Epithelial cell of esophagus (primary cell): ENCODE measurements at places on chromosomes 12 and 14.

- DNase-seq: no peak
These were observed 14.2 kb upstream of the NEK9 start for GRCh38 chr14:75141062-75141461.

DNA sequence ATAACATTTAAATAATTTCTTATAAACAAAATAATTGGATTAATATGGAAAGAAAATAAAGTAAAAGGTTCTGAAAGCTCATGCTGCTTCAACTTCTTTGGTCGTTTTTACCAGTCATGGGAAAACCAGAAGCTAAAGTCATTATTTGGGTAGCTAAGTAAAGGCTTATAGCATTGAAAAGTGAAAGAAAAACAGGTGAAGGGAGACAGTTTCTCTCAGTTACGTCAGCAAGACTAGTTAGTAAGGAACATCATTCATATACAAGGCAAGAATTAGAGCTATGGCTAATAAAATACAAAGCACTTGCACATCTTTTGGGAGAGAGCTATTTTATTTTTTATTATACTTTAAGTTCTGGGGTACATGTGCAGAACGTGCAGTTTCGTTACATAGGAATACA is 170.3 kb upstream of the SYT10 start:
- no peak for DNase-seq

DNA sequence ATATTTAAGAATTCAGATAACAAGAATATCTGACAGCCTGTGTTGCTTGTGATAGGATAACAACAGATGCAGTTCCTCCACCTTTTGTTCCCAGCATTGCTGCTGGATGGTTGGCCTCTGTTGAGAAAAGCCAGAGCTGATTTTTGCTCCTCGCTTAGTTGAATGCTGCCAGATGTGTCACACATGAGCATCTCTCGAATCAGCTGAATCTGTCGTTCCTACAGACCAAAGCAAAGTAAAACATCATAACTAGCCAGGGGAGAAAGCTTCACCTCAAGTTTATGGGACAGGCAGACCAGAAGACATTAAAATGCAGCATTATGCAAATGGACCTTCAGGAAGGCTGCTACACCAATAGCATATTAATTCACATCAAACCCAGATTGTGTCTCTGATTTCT is 20.1 kb downstream of the RACGAP1 start:
- DNase-seq: no peak

- DNase-seq: no peak
These were observed 284.4 kb upstream of the CRY1 start for GRCh38 chr12:107377596-107378385.

- peak; percentile 58 for DNase-seq
These were observed 55.7 kb downstream of the TRPV4 start for GRCh38 chr12:109777544-109777943.

- DNase-seq: no peak
These were observed 341.0 kb upstream of the FKBP4 start for GRCh38 chr12:2453761-2454090.

- DNase-seq: no peak
These were observed 85.8 kb downstream of the CAND1 start for GRCh38 chr12:67354966-67355365.

DNA sequence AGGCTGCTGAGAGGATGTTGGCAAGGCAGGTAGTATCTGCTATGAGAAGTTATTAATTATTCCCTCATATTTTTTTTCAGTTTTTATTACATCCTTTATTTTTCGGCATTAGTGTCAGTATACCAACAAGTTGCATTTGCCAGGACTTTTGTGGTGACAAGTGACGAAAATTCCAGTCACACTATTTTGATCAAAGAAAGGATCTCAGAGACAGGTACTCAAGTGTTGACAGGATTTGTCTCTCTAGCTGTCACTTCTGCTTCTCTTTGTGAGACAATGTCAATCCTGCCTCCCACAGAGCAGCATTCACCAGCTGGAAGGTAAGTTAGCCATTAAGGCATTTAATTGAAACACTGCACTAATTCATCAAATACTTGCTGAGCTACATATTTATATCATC is 18.0 kb upstream of the IFNG start:
- no peak for DNase-seq

GRCh38 chr12:83473408-83474095 is 786.8 kb downstream of the TMTC2 start:
- DNase-seq: no peak

- no peak for DNase-seq
These were observed 942 bp downstream of the SYT1 start for GRCh38 chr12:78865516-78865915.

- DNase-seq: peak; percentile 98
These were observed 456.2 kb upstream of the MGAT4C start for GRCh38 chr12:86712425-86712843.

GRCh38 chr12:10293570-10294227 is 14.0 kb upstream of the KLRD1 start:
- no peak for DNase-seq

DNA sequence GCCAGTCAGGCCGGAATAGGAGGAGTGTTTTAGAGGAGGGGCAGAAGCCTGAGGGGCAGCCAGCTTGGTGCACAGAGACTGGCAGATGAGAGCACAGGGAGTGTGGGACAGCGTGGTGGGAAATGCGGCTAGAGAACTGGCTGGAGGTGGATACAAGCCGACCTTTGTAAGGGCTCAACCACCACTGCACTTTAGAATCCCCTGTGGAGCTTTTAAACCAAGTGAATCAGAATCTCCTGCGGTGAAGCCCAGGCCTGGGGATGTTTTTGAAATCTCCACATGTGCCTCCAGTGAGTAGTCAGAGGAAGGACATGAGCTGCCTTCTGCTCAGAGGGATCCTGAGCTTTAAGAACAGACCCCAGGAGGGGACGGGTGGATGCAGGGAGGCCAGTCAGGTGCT is 10.9 kb upstream of the PCED1B start:
- no peak for DNase-seq

- peak; percentile 36 for DNase-seq
These were observed 5.2 kb downstream of the NFKBIA start for GRCh38 chr14:35399083-35399937.

GRCh38 chr12:89846473-89847055 is 137.9 kb upstream of the ATP2B1 start:
- no peak for DNase-seq

- DNase-seq: peak; percentile 92
These were observed 76.5 kb downstream of the VCPKMT start for GRCh38 chr14:50039734-50040400.

DNA sequence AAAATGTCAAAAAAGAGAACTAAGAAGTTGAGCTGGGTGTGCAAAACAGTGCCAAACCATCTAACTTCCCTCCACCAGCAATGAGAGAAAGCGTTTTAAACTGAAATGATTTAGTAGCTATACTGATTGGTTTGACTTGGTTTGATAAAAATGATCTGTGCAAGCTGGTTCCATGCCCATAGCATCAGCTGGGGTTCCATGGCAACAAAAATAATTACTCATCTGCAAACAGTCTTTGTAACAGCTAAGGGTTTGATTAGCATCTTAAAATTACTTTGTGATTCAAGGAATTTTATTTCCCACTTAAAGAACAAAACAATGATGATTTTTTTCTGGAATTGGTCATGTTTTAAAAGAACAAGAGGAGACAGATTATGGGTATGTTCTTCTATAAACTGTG is 15.0 kb upstream of the BICD1 start:
- DNase-seq: no peak

- peak; percentile 28 for DNase-seq
These were observed 10.5 kb downstream of the ZBTB1 start for GRCh38 chr14:64515053-64515452.

GRCh38 chr14:29548948-29549370 is 378.7 kb downstream of the PRKD1 start:
- DNase-seq: peak; percentile 66

- no peak for DNase-seq
These were observed 100.3 kb downstream of the SLCO1A2 start for GRCh38 chr12:21234395-21234794.

DNA sequence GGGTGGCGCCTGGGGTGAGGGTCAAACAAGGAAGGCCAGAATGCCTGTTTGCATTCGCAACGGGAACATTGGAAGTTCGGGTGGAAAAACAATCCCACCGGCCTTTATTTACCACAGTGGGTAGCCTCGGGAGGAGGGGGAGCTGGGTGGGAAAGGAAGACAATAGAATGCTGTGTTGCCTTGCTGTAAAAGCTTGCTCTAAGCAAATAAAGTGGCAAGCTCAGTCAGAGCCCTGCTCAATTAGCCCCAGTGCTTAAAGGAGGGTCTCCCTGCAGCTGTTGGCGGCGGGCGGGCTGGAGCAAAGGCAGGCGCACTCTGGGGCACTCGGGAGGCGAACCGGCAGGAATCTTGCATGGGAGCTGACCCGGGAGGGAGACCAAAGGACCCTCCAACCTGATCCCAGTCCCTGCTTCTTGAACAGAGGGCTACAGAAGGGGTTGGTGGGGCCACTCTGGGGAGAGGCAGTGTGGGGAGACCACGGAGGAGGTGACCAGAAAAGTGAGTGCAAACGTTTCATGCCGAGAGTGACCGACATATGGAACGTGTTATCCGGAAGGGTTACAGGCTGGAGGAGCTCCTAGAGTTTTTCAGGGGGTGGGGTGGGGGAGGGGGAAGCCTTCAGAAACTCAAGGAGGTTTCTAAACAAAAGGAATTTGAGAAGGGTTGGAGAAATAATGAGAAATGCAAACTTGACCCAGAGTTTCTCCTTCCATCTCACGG is 48.5 kb downstream of the NTF3 start:
- DNase-seq: no peak

- no peak for DNase-seq
These were observed 21.9 kb downstream of the HIP1R start for GRCh38 chr12:122856999-122857671.

GRCh38 chr12:3263939-3264922 is 187.1 kb downstream of the TSPAN9 start:
- DNase-seq: no peak

- DNase-seq: peak; percentile 41
These were observed 64.9 kb downstream of the RIN3 start for GRCh38 chr14:92578511-92578910.

DNA sequence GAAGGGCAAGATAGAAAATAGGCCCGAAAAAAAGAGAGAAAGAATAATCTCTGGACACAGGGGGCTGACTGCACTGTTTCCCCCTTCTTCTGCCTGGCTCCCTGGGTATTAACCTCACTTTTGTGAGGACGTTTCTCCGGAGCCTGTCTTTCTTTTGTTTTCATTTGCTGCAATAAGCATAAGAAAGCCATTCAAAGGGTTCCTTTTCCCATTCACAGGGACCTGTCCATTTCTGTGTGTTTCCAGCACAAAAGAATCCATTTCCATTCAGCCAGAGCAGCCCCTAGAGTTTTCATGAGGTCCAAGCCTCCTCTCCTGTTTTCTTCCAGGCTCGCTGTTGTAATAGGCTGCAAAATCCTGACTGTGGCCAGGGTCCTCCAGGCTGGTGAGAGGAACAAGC is 16.8 kb downstream of the PLXNC1 start:
- no peak for DNase-seq

DNA sequence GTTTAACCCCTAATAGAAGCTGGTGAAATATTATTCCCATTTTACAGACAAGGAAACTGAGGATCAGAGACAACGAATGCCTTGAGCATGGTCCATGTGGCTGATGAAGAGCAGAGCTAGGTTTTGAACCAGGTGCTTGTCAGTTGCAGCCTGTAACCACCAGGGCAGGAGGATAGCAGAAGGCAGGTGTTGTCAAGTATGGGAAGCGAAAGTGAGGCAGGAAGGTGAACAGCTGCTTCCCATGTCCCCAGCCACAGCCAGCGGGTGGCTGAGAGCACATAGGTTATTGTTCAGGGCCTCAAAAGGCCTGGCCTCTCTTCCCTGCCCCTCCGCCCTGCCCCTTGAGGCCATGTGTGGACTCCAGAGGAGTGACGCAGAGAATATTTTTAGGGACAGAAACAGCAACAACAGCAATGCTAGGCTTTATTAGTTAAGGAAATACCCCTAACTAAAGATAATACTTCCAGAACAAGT is 39.6 kb downstream of the IQSEC3 start:
- DNase-seq: no peak

DNA sequence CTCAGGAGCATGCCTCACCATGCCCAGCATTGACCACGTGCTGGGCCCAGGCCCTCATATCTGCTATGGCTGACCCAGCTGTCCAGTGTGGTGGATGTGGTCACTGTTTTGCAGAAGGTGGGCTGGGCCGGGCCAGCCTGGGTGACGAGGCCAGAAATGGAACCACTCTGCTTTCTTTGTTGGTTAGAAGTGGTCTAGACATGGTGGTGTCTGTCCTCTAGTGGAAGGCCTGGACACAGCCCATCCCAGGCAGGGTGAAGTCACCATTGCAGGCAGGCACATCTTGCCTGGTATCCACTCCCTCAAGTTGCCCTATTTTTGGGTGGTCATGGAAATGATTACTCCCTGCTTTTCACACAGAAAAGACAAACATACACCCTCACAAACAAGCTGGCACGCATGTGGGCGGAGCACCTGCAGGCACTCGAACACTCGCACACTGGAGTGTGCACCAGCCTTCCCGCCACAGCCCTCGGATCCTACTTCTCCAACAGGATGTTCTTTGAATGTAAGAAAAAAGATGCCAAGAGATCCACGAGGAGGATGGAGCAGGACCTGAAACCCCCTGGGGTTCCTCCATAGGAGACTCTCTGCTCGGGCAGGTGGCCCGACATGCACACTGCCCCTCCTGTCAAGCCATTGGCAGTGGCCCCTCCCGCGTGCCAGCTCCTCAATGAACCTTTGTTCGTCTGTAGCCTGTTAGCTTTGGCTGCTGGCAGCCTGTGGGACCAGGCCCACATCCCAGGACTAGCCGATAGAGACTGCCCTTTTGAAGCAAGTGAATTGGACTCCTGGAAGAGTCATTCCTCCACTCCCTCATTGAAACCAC is 38.4 kb downstream of the MLXIP start:
- no peak for DNase-seq

DNA sequence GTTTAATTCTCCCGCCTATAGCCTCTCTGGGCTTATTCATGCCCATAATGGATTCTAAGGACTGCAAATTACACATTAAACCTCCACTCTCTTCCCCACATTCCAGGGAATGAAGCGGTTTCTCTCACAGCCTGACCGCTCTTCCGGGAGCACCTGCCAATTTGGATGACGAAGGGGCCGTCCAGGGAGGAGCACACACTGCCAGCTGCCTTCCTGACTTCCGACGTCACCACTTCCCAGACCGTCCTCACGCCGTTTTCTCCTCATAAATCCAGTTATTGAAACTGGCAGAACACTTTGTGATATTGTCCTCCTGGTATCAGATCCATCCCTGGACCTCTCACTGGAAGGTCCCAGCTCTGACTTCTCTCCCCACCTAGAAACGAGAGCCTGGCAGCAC is 87.6 kb downstream of the GCH1 start:
- no peak for DNase-seq

- peak; percentile 49 for DNase-seq
These were observed 2.5 kb upstream of the RAP1B start for GRCh38 chr12:68608191-68608590.

DNA sequence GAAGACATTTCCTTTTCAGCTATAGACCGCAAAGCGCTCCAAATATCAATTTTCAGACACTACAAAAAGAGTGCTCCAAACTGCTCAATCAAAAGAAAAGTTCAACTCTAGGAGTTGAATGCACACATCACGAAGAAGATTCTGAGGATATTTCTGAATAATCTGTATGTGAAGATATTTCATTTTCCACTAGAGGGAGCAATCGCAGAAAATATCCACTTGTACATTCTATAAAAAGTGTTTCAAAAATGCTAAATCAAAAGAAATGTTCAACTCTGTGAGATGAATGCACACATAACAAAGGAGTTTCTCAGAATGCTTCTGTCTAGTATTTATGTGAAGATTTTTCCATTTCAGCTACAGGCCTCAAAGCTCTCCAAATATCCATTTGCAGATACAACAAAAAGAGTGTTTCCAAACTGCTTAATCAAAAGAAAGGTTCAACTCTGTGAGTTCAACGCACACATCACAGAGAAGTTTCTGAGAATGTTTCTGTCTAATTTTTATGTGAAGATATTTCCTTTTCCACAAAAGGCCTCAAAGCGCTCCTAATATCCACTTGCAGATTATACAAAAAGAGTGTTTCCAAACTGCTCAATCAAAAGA is 643.8 kb upstream of the ALG10B start:
- peak; percentile 10 for DNase-seq
